Jurkat, Clone E6-1 (cell line): ENCODE measurements at places on chromosomes 3 and 15.

DNA sequence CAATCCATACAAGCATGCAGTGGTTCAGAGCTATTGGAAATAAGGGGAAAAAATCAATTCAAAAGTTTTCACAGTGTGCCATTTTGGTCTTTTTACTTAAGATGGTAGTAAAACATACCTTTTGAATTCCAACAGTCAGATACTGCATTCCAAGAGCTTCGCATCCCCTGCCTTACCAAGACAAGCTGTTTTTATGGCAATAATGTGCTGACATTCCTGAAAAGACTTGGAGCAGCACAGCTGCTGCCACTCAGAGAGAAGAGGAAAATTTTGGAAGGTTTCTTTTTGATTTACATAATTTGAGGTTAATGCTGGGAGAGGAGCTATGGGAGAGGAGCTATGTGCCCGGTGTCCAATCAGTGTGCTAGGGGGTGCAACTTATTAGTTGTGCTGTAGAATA lies 148.3 kb downstream of the FEZF2 start:
- no peak for DNase-seq

DNA sequence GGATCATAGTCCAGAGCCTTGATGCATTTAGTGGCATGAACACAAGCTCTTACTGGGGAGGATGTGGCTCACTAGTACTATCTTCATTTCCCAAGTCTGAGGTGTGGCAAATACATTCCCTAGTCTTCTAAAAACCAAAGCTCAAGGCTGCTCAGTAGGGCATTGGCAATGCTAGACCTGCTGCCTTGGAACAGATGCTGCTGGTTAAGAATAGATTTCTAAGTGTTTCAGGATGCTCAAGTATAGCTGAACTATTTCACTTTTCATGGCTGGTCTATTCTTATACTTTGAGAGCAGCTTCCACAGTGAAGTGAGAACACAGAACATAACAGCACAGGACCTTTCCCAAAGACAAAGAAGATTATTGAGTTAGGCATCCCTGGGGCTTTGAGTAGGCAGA lies 178.8 kb downstream of the CHST2 start:
- no peak for DNase-seq

DNA sequence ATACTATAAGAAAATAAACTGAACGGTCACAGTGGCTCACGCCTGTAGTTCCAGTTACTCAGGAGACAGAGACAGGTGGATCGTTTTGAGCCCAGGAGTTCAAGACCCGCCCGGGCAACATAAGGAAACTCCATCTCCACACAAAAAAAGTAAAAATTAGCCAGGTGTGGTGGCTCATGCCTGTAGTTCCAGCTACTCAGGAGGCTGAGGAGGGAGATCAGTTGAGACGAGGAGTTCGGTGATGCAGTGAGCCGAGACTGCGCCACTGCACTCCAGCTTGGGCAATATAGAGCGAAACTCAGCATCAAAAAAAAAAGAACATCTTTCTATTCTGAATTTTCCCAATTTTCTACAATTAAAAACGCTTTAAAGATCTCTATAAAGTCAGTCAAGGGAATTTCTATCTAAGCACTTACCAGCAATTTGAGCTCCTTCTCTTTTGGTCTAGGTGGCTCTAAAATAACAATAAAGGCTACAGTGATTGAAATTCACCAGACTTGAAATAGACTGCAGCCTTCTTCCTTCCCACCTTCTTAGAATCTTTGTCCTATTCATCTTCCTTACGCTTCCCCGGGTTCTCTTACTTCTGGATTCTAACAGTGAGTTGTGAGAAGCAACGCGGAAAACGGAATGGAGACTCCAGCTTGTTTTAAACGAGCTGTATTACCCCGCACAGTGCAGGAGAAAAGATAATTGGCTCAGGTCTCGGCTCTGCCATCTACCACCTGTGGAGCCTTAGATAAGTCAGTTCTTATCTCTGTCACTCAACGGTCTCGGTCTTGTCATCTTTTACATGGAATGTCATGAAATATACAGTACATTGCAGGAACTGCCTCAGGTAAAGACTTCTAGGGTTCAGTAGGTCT lies 812 bp upstream of the SEC62 start:
- DNase-seq = no peak

DNA sequence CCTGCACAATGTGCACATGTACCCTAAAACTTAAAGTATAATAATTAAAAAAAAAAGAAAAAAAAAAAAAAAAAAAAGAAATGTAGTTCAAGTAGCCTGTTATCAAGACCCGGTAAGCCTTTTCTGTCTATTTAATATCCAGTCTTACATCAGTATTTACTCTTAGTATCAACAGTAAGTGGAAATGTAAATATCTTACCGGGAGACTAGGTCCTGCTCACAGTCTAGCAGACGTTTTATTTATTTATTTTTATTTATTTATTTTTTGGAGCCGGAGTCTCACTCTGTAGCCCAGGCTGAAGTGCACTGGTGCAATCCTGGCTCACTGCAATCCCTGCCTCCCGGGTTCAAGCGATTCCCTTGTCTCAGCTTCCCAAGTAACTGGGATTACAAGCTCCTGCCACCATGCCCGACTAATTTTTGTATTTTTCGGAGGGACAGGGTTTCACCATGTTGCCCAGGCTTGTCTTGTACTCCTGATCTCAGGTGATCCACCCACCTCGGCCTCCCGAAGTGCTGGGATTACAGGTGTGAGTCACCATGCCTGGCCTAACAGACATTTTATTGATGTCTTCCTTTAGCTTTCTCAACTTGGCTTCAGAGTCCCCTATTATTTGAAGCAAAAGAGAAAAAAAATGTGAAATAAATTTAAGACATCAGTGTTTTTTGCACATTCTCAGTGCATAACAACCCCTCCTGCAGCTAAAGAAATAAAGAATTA lies 19.9 kb downstream of the C2CD4B start:
- no peak for DNase-seq

DNA sequence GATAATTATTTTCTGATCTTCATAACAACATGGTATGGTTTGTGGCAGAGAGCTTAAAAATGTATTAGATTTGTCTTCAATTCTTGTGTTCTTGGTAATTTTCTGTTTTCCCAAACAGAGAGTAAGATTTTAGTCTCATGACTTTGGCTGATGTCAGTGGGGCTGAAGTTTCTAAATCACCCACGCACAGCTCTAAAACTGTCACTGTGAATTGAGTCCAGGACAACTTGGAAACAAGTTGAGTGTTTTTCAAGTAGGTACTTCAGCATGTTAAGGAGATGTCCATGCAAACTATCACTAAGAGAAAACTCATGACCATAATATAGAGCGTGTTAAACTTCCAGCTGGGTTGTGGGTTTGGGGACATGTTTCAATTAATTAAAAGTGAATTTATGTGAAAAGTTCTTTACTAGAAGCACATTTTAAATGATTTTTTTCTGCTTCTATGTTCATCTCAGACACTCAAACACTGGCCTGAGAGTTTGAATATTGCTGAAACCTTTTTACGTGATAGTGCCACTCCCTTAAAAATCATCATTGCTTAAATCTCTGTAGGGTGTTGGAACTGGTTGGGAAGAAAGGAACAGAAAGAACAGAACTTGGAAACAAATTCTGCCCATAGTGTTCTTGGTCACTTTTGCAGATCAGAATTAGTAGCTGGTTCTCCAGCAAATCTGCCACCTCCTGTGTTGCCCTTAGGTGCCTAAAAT lies 89.8 kb downstream of the KLHL25 start:
- DNase-seq = no peak

GRCh38 chr3:184129012-184129411 lies 6.1 kb upstream of the EIF2B5 start:
- DNase-seq = no peak

GRCh38 chr3:1190569-1190968 lies 97.7 kb downstream of the CNTN6 start:
- no peak for DNase-seq

GRCh38 chr15:88450125-88450798 lies 16.9 kb downstream of the MRPL46 start:
- DNase-seq = peak; percentile 70

GRCh38 chr15:48421362-48421761 lies 90.1 kb downstream of the DUT start:
- no peak for DNase-seq

GRCh38 chr3:112333381-112334317 lies 693 bp downstream of the CD200 start:
- no peak for DNase-seq

DNA sequence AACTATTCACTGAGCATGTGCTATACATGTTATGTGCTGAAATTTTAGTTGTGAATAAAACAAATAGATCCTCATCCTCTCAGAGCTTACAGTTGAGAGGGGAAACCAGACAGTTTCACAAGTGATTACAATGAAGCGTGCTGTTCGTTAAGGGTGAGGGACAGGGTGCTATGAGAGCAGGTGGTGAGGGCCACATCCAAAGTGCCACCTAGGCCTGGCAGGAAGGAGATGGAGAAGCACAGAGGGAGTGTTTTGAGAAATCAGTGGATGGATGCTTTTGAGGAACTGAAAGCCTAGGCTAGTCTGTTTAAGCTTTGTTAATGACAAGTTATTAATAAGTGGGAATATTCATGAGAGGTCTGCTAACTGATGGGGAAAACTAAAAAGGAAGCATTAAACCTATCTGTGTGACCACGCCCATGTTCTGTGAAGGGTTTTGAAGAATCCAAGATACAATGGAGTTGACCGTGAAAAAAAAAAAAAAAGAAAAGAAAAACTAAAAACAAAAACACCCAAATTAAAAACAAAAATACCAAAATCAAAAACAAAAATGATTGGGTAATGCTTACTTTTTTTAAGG lies 7.3 kb downstream of the MCTP2 start:
- no peak for DNase-seq

DNA sequence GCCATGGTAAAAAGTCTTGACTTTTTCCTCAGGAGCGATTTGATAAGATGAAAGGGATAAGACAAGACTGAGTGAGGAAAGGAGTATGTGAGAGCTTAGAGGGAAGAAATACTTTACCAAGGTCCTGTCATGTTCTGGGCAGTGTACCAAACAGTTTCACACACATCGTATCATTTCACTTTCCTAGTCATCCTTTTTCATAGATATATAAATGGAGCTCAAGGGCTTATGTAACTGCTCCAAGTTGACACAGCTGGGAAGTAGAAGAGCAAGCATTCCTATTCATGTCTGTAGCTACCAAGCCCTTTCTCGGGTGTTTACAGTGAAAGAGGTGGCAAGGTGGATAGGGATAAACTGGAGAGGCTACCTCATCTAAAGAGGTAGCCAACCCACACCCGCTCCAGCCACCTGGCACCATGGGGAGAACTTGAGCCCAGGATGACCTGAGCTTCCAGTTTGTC lies 57.4 kb downstream of the MRPS25 start:
- no peak for DNase-seq

- no peak for DNase-seq
Measured at GRCh38 chr15:71082803-71083202, 32.5 kb upstream of the THSD4 start.

- no peak for DNase-seq
Measured at GRCh38 chr3:50617096-50617791, at the start of gene MAPKAPK3. Gene MAPKAPK3, plus strand, starts transcription at chr3:50617151. Its CDS starts 415 bp downstream, at chr3:50617566.

- DNase-seq = no peak
Measured at GRCh38 chr3:38811822-38812221, 4.2 kb downstream of the SCN10A start.

DNA sequence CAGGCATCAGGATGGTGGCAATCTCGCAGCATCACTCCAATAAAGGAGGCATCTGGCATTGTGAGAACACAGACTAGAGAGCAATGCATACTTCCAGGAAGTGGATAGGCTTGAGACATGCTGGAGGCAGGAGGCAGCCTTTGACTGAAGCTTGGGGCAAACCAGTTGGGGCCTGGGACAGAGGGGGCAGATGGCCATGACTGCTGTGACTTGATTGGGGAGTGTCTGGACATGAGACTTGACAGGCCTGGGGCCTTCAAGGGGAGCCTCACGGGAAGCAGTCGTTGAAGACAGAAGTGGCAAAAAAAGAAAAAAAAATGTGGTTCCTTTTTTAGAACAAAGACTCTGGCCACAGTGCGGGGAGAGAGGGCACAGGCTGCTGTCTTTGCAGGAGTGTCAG lies 44.7 kb upstream of the CHRNA7 start:
- DNase-seq = no peak

- no peak for DNase-seq
Measured at GRCh38 chr3:119779731-119780383, 2.0 kb upstream of the NR1I2 start.

- no peak for DNase-seq
Measured at GRCh38 chr3:60630953-60631352, 620.3 kb downstream of the FHIT start.

- DNase-seq = no peak
Measured at GRCh38 chr15:78893538-78893937, 20.8 kb downstream of the MORF4L1 start.

DNA sequence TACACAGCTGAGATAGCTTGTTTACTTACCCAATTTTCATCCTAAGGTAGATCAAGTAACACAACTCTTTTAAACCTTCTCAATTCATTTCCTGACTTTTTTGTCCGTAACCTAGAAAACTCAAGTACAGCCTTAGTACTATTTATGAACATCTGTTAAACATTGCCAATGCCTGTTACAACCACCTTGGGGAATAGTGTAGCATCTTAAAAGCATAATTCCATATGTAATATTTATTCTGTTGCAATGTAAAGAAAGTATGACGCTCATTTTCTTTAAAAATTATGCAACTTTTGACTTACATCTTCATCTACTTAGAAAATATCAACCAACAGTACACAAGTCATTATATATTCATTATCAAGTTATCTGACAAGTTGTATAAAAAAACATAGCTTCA lies 54.6 kb downstream of the SUCLG2 start:
- DNase-seq = no peak

GRCh38 chr3:138180375-138181029 lies 5.8 kb upstream of the DBR1 start:
- DNase-seq = peak; percentile 54

DNA sequence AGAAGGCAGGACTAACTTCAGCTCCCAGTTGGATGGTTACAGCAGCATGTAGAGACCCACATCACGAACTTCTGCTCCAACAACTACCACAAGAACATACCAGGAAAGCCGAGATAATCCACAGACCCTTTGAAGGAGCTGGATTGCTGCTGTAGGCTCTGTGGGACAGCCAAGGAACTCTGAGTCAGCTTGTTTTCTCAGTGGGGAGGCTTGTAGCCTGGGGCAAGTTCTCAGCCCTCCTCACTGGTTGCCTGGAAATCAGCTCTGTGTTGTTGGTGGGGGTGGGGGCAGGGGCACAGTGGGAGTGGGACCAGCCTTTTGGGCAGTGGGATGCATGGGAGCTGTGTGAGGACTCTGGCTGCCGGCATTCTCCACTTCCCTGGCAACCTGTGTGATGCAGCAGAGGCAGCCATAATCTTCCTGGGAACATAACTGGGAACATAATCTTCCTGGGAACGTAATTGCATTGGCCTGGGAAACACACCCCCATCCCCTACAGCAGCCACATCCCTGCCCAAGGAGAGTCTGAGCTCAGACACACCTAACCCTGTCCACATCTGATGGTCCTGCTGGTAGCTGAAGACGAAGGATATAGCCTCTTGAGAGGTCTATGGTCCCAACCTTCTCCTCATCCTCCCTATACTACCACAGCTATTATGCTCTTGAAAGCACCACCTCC lies 153.1 kb downstream of the PEAK1 start:
- no peak for DNase-seq
